ENCODE measurements at places on chromosomes 5 and 9.
A peak's percentile ranks its signal among the peaks of the same experiment; 100 is the strongest.

DNA sequence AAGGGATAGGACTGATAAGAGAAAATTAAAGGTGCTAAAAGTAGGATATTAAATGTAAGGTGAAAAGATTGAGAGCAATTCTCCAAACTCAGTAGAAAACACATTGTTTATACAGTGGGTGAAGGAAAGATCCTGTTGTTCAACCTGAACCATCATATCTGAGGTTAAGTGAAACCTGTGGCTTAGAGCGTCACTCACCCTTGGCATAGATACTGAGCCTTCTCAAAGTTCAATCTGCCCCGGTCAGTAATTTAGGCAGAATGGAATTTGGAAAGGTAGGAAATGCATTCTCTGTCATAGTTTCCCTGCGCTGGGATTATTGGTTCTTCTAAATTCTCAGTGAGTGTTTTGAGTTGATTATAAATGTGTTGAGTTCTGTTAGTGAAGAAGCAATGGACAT lies 456.2 kb upstream of the NMUR2 start:
- DNase-seq: no peak

DNA sequence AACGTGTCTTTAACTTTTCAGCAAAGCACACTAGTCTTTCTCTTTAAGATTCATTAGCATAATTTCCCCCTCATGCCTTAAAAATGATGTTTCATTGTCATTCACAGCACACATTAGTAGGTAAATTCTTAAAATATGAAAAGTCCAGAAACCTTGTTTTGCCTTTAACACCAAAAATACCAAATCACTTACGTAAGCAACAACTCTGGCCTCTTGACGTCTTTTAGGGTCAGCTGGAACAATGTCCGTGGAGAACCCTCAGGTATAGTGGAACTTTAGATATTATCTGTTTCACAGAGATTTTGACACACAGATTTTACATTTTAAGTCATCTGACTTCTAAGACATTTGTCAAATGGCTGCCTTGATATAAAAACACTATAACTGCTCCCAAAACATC lies 30.9 kb downstream of the LNPEP start:
- no peak for DNase-seq

GRCh38 chr5:67815455-67816391 lies 399.8 kb upstream of the PIK3R1 start:
- DNase-seq: no peak

GRCh38 chr5:45774528-45774927 lies 78.3 kb upstream of the HCN1 start:
- no peak for DNase-seq

GRCh38 chr5:82605441-82605973 lies 327.4 kb upstream of the RPS23 start:
- DNase-seq: no peak

GRCh38 chr5:14777932-14778791 lies 93.4 kb downstream of the ANKH start:
- DNase-seq: no peak

DNA sequence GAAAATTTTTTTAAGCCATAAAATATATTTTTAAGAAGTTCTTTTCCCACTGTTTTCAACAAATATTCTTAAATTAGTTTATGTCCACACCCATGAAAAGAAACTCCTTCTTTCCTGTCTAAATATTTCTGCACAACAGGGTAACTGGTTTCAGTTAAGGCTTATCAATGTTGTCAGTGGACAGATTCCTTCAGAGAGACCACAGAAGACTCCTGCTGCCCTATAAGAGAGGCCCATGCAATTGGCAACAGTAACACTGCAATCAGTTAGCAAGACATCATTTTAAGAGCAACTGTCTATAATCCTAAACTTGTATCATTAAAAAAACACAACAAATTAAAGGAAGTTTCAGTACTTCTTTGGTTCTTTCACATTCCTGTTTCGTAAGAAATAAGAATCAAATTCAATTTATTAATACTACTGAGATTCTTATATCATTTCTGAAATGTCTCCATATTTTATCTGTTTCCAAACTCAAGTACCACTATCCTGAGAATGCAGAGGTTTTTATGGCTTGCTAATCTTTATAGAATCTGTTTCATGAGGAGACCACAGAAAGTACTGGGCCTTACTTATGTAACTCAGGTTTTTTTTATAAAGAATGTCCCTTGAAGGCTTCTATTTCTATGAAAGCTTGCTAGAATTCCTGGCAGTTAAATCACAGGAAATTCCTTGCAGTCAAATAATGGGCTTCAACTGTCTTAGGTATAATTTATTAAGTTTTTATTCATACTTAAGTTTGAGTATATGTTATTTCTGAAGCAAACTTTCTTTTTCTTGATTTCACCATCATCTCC lies 240.2 kb downstream of the RFX3 start:
- no peak for DNase-seq

GRCh38 chr9:106921341-106921899 lies 58.5 kb downstream of the ZNF462 start:
- DNase-seq: peak; percentile 77

DNA sequence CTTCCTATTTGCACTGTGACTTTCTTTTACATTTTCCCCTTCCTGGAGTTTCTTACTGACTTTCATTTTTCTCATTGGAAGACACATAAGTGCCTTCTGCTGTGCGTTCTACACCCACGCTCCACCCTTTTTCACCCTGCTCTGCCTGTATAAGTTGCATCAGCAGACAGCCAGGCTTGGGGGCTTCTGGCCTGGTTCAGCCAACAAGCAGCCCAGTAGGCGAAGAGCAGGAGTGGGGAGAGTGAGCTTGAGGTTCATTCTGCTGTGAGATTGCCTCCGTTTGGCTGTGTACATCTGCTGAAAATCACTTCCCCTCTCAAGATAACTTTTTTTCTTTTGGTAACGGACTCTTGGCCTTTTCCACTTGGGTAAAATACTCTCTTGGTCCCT lies 38.4 kb downstream of the RASGRF2 start:
- no peak for DNase-seq

DNA sequence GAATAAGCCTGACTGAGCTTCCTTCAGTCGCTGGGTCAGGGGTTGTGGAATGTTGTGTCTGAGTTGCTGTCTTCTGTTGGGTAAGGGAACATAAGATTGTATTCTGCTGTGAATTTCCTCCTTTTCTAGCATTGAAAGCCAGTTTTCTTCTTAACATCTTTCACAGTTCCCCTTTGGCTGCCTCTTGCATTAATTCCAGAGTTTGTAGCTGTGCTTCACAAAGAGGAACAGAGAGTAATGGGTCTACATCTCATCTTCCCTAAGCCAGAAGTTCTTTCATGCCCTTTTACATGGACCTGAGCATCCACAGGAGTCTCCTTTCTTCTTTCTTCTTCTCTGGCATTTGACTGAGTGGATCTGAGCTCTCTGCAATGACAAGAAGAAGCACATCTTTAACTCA lies 686.8 kb downstream of the KCTD16 start:
- DNase-seq: no peak

DNA sequence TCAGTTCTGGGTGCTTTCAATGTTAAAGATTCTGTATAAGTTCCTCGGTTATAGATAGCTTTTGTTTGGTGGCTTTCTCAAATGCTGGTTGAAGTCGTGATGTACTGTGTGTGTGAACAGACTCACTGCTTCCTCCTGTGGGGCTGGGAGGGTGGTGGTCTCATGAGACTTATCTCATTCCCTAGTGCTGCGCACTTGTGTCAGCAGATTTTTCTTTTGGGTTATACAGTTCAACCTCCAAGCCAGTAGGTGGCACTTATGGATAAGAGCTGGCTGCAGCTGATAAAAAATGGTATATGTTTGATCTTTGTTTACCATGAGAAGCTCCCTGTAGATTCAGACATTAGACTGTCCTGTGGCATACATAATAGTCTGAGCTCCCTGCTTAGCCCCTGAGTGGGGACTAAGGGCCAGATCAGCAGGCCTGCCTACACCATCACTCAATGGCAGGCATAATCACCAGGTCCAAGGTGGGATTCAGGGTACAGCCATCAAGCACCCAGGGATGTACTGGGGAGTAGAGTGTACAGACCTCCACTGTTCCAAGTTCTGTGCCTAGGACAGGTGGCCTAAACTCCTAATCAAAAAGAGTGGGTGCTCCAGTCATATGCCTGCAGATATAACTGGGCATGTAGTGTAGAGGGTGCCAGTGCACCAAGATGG lies 174.2 kb downstream of the OXCT1 start:
- no peak for DNase-seq

DNA sequence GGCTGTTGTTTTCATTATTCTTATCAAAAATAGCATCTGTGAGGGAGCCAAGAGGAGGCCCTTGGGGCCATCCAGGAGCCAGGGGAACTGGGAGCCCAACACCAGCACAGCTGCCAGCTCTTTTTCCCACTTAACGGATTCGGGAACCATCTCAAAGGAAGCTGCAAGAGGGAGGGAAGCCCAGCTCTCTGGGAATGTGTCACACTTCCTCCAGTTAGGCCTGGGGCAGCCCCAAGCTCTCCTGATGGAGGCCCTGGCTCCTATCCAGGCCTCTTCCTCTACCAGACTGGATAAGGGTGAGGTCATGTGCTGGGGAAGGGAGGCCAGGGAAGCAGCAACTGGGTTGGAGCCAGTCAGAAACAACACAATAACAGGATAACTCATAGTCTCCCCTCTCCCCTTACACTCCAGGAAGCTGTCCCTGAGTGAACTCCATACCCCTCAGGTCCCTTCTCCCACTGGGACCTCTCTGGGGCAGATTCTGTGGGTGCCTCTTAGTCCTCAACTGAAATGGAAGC lies 12.7 kb downstream of the CSF2 start:
- no peak for DNase-seq

DNA sequence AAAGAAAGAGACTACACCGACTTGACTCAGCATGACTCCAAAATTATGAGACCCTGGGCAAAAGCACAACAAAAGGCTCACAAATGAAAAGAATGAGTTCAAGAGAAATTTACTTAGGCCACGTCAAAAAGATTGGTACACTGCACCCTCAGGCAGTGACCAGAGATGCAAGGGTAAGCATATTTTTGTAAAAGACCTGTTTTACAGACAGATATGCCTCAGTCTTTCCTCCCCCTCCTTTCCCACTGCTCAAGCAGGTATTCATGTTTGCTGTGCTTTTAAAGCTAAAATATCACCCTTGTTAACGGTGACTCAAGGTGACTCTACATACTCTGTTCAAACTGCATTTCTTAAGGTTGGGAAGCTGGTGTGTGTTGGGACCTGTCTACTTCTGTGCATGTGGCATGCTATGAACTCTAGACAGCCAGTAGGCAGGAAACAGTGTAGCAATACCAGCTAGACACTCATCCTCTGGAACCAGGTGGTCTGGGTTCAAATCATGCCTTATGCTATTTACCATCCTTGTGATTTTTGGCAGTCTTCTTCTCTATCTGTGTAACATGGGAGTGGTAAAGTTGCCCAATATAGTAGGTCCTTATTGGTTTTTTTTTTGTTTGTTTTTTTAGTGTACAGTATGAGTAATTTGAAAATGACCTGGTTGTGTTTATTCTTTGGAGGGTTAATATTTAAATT lies 98.7 kb downstream of the TLE4 start:
- DNase-seq: no peak

DNA sequence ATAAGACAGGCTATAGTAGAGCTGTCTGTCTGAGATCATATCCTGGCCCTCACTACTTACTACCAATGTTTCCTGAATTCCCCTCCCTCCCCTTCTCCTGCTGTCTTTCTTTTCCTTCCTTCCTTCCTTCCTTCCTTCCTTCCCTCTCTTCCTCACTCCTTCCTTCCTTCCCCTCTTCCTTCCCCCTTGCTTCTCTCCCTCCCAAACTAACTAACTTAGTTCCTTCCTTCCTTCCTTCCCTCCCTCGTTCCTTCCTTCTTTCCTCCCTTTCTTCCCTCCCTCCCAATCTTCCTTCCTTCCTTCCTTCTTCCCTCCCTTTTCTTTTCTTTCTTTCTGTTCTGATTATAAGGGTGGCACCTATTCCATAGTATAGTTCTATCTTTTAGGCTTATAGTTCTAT lies 150.0 kb upstream of the GDNF start:
- no peak for DNase-seq
